ENCODE measurements at places on chromosomes 1 and 21. TPM values are rescaled to one million over a fixed set of nuclear protein-coding genes. Genes with fewer than 3 reads are reported as not detected.

Gene NPPA
- polyA plus RNA-seq: 0.81 TPM

Gene EPHA2
- 19.8 TPM for polyA plus RNA-seq

Gene LCE1F
- not detected for polyA plus RNA-seq

DNA sequence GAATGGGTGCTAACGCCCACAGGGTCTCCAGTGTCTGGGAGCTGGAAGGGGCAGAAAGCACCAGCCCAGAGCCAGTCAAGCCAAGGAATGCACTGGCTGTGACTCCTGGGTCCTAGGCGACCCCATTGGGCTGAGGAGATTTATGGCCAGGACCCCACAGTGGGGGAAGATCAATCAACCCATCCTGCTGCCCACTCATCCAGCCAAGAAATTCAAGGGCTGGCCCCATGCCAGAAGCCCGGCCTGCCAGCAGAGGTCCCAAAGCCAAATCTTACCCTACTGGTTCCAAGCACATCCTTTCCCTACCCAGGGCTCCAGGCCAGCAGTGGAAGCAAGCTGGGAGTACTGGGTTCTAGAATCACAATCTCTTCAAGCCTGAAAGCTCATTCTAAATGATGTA, 6.8 kb upstream of the PDZK1IP1 start:
- no peaks in the 10 kb centered on the region for H3K4me1 ChIP-seq
- H3K4me3 ChIP-seq: no peak overlapping the region
- H3K27ac ChIP-seq: no peak overlapping the region
- DNase-seq: no peak

GRCh38 chr21:36489776-36490165, 9.8 kb upstream of the CLDN14 start:
- H3K36me3 ChIP-seq: no peaks in the 10 kb centered on the region
- no peaks in the 10 kb centered on the region for H3K4me1 ChIP-seq
- H3K4me3 ChIP-seq: no peak overlapping the region
- no peaks in the 10 kb centered on the region for H3K27me3 ChIP-seq

- no peak overlapping the region for H3K27ac ChIP-seq
- H3K27me3 ChIP-seq: no peaks in the 10 kb centered on the region
- H3K4me1 ChIP-seq: no peaks in the 10 kb centered on the region
- no peak for DNase-seq
These were observed 27.0 kb upstream of the REG4 start for GRCh38 chr1:119838236-119838635.

- no peak overlapping the region for H3K27ac ChIP-seq
- H3K4me1 ChIP-seq: peaks cover 6% of the 10 kb centered on the region
- H3K36me3 ChIP-seq: no peaks in the 10 kb centered on the region
- no peak for DNase-seq
These were observed 93.5 kb downstream of the PLD5 start for GRCh38 chr1:242430956-242431355.

GRCh38 chr1:70465911-70466310, 54.8 kb downstream of the CTH start:
- H3K4me1 ChIP-seq: peaks cover 1% of the 10 kb centered on the region
- no peak overlapping the region for H3K27ac ChIP-seq
- DNase-seq: no peak
- no peaks in the 10 kb centered on the region for H3K27me3 ChIP-seq
- no peaks in the 10 kb centered on the region for H3K36me3 ChIP-seq

DNA sequence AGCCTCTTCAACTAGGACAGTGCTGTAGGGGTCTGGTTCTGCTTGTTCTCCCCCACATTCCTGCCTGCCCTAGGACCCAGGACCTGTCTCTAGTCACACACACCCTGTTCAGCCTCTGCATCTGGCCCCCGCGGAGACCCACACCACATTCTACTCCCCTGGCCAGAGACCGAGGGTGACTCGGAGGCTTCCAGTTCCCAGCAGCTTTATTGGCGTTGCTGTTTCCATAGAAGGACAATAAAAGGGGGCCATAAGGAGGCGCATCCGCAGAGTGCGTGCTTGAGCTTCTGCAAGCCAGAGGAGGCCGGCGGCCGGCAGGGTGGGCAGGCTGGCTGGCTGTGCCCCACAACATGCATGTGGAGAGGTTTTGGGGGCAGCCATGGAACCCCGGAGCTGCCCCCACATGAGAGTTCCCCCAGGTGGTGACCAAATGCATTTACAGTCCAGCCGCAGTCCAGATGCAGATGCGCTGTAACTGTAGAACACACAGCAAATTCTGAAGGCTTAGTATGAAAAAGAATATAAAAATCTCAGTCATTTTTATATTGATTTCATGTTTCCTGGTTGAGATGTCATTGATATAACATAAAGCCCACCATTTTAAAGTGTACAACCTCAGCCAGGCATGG, 52.4 kb downstream of the PDE9A start:
- H3K4me1 ChIP-seq: no peaks in the 10 kb centered on the region
- no peaks in the 10 kb centered on the region for H3K27me3 ChIP-seq
- no peak overlapping the region for H3K27ac ChIP-seq

DNA sequence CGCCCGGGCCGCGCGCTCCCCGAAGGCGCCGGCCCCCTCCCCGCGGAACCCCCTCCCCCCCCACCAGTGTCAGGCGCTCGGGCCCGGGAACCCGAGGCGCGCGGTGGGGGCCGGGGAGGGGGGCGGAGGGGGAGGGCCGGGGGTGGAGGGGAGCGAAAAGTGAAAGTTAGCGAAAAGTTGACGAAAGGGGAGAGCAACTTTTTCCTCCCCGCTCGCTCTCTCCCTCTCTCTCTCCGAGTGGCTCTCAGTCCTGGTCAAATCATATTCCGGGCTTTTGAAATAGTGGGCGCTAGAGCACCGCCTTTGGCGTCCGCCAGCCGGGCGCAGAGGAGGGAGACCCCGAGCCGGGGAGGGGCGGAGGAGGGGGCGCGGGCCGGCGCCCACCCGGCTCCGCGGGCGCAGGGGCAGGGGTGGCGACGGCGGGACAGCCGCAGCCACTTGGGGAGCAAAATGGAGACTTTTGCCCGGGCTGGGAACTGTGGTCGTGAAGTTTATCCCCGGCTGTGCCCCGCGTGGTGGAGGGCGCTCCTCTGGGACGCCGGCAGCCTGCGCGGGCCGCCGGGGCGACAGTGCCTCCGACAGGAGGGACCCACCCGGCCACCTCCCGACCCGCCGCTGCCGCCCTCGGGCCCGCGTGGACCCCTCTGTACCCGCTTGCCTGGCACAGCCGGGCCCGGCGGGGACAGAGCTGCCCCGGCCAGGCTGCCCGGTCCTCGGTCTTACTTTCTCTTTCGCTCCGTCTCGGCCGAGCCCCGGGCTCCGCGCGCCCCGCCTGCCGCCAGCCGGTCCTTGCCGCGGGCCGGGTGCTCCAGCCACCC, 697 bp downstream of the PRDM16 start:
- peak; percentile 92 for DNase-seq
- no peaks in the 10 kb centered on the region for H3K36me3 ChIP-seq
- H3K27me3 ChIP-seq: peaks cover 52% of the 10 kb centered on the region
- peak overlapping the region; percentile 89 for H3K27ac ChIP-seq
- peak overlapping the region; percentile 60 for H3K4me3 ChIP-seq
- H3K4me1 ChIP-seq: no peaks in the 10 kb centered on the region

Measured in lung (tissue), 17 donors.